ENCODE measurements at places on chromosomes 4 and X.

- no peak for DNase-seq
These were observed 14.1 kb upstream of the RHOXF2 start for GRCh38 chrX:120144178-120144844.

DNA sequence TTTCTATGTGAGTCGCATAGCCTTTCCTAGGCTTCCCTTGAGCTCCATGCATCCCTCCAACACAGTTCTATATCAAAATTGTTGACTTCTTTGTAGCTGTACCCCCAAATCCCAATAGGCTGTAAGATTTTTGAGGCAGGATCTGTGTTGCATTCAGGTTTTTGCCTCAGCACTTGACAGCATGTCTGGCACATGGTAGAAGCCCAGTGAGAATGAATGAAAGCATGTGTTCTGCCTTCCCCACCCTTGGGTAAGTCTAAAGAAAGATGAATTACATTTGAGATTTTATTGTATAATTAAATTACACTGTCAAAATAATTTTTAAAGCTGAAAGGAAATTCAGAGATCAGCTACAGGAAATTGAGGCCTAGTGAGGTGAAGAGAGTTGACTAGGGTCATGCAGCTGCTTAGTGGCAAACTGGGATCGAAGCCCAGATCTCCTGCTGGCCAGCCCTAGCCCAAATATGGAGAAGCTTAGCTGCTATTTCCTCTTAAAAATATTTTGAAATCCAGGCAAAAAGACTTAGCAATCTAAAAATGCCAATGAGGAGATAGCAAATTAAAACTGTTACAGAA lies 122.5 kb downstream of the SPATA18 start:
- no peak for DNase-seq

- DNase-seq: no peak
These were observed 278.9 kb upstream of the MAGEC2 start for GRCh38 chrX:142483965-142484364.

GRCh38 chr4:23060776-23061175 lies 368.0 kb downstream of the GBA3 start:
- no peak for DNase-seq

GRCh38 chr4:169899295-169899694 lies 126.9 kb downstream of the MFAP3L start:
- no peak for DNase-seq

DNA sequence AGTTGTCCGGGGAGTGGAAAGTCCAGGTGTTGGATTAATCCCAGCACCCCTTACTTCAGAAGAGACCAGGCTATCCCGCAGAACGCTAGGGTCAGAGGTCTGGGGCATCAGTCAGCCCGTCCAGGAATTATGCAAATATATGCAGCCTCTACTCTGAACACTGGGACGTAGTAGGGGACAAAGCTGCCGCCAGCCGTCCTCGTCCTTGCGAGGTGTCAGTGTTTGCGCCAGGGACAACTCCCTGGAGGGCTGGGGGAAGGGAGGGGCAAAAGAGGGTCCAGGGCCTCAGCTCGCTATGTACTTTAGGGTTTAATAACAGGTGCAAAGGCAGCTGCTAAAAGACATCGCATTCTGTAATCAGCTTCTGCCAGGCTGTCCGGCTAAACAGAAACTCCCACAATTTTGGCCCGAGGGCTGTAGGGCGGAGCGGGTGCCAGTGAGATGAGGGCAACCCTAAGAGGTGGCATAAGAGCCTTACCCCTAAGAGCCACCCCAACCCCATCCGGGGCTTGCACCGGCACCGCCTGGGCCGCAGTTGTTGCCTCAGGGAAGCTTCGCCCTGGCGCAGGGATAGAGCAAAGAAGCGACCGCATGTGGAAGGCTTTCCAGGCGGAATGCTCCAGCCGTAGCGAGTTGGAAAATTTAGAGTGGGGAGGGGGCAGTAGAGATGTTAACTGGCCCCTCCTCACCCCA lies 8.4 kb downstream of the HAND2 start:
- DNase-seq: no peak

DNA sequence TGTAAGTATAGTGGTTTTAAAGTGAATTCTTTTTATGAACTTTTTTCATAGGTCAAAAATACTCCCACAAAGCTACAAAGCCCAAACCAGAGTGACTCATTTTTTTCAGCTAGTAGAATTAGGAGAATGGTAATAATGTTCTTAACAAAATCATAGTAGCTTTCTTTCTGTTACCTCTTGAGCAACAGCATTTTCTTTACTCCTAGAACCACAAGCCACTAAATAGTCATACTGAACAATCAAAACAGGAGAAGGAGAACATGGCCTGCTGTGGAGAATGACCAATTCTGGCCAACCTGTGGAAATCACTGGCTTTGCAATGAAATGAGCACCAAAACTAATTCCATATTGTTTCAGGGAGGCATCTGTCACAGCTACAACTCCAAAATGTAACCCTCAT lies 112.9 kb downstream of the AMMECR1 start:
- no peak for DNase-seq

- peak; percentile 83 for DNase-seq
These were observed 42.9 kb downstream of the AFF1 start for GRCh38 chr4:86977621-86978184.

DNA sequence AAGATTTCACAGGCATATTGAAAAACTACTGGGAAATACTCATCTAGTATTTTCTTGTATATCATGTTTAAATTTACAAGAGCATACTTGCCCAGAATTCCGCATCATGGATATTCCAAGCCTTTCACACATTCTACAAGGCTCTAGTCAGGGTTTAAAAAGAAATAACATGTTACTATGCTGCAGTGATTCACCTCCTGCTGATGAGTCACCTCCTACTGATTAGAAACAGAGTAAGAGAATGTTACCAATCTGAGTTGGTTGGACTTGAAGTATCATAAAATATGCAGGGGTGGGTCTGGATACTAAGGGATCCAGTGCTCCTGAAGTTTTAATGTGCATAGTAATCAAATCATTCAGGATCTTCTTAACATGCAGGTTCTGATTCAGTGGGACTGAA lies 192.0 kb upstream of the ANK2 start:
- no peak for DNase-seq

DNA sequence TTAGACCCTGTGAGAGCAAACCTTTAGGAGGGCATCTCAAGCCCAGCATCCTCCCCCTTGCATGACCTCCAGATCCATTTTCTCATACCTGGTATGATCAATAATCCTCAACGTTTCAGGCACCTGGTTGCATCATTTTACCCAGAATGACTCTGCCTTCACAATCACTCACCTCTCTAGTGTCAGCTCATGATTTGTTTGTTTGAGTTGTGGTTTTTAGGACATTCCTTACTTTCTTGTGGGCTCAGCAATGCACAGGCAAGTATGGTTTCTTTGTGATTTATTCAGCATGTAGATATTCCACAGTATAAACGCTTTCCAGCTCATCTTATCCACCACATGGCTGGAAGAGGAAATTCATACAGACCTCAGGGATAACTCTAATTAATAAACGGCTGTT lies 93.6 kb upstream of the CPEB2 start:
- no peak for DNase-seq

DNA sequence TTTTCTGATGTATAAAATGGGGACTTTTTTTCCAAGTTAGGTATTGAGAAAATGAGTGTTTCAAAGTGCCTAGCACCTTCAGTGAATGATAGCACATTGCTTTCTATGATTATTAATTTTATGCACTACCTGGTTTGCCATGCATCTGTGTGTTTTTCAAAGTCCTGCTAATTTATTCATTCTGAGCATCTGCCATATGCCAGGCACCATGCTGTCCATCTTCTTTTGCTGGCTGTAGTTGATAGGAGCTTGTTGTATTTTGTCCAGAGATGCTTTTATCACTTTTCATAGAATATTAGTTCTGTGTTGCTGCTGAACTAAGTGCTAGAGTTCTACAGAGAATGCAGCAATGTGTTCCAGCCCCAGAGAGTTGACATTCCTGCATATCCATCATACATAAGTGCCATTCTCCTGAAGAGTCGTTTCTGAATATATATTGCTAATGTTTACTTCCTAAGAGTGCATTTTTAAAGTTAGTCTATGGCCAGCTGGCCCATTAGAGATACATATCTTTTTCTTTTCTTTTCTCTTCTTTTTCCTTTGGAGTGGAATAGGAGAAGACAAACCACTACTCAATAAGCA lies 49.0 kb upstream of the CLNK start:
- no peak for DNase-seq

DNA sequence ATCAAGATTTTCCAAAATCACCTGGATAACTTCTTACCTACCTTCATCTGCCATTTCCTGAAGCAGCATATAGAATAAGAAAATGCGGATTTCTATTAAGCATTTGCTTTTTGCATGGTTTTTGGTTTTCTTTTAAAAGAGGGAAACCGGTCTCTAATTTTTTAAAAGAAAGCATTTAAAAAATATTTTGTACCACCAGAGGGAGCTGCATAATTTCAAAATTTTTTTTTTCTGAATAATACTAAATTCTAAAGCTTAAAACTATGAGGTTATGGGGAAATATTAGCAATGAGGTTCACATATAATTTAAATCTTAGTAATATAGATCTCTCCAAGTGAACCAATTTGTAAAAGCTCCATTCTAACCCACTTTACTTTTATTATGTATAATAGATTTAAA lies 137.7 kb upstream of the TENT5D start:
- no peak for DNase-seq

DNA sequence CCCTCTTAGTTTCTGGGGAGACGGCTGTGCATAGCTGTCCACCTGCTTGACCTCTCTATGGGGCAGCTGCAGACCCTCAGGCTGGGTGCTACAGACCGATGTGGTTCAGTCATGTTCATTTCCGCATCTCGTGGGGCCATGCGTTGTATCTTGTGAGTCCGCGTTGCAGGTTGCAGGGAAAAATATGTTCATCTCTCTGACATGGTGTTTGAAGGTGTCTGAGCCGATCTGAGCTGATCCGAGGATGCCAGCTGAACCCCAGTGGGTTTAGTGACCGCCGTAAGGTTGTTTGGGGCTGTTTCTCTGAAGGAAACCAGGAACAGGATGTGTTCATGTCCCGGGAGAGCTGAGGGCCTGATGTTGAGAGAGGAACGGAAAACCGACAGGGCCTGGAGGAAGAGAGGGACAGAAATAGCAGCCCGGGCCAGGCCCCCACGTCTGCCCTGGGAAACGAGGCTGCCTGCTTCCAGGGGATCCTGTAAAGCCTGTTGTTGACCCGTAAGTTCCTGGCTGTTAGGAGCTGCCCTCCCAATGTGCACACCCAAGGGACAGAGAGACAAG lies 9.8 kb upstream of the P2RY8 start:
- DNase-seq: no peak

DNA sequence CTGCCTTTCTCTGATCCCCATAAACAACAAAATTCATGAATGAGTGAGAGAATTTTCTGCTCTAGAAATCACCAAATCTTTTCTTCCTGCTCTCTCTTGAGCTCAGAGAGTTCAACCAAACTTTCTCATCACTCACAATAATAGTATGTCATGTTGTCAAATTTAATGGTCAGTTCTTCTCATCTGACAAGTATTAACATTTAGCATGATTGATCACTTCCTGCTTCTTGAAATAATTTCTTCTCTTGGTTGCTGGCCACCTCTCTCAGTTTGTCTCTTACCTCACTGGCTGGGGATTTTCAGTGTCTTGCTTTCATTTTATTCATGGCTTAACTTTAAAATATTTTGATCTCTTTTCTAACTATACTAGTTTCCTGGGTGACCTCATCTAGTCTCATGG lies 25.5 kb upstream of the FGF5 start:
- DNase-seq: no peak

GRCh38 chrX:40343319-40343718 lies 237.5 kb upstream of the ATP6AP2 start:
- no peak for DNase-seq

DNA sequence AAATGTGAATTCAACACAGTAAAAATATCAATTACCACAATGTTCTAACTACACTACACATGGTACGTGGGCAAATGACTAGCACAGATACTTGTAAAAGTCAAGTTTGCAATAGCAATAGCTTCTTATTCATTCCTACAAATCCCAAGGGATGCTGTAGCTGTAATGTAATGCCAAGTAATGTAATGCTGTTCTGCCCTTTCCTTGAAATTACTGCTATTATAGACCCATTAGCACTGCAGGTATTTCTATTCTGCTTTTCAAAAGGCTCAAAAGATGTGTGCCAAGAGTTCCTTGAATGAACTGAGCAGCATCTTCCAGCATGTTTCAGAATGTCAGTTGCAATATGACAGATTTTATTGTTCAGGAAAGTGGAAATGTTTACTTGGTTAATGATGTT lies 129.9 kb upstream of the BANK1 start:
- no peak for DNase-seq

GRCh38 chrX:140765043-140765784 lies 55.7 kb downstream of the LINC00632 start:
- DNase-seq: no peak

- DNase-seq: no peak
These were observed 43.1 kb downstream of the MRPL1 start for GRCh38 chr4:77905651-77906263.

GRCh38 chr4:3871181-3871852 lies 105.1 kb downstream of the ADRA2C start:
- DNase-seq: peak; percentile 31

DNA sequence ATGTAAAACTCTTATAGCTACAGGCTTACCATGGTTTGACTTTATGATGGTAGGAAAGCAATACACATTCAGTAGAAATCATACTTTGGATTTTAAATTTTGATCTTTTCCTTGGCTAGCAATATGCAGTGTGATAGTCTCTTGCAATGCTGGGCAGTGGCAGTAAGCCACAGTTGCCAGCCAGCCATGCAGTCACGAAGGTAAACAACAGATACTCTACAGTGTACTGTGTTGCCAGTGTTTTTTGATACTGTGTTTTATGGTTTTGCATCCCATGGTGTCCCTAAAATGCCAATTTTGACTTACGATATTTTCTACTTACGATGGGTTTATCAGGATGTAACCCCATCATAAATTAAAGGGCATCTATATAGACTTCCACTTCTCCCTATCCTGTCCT lies 24.8 kb upstream of the KLF3 start:
- no peak for DNase-seq

DNA sequence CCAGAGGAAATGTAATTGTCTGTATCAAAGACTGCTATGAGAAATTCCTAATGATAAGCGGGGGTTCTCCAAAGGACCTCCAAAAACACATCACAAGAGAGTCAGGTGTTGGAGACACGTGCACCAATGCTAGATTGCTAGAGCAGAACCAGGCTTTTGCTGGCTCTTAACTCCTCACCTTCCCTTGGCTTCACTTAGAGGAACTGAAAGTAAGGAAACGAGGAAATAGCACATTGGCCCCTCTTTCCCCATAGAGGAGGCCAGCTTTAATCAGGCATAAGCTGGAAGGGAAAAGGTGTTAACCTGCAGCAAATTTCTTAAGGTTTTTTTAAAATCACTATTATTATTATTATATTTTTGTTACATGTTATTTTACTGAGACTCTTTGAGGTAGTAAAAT lies 13.6 kb downstream of the OTC start:
- no peak for DNase-seq

GRCh38 chrX:79161655-79162054 lies 17.2 kb downstream of the GPR174 start:
- DNase-seq: no peak
